ENCODE measurements at places on chromosomes 16 and 17.
A peak's percentile ranks its signal among the peaks of the same experiment; 100 is the strongest.

- DNase-seq: no peak
These were observed 3.4 kb upstream of the BPTF start for GRCh38 chr17:67821871-67822367.

DNA sequence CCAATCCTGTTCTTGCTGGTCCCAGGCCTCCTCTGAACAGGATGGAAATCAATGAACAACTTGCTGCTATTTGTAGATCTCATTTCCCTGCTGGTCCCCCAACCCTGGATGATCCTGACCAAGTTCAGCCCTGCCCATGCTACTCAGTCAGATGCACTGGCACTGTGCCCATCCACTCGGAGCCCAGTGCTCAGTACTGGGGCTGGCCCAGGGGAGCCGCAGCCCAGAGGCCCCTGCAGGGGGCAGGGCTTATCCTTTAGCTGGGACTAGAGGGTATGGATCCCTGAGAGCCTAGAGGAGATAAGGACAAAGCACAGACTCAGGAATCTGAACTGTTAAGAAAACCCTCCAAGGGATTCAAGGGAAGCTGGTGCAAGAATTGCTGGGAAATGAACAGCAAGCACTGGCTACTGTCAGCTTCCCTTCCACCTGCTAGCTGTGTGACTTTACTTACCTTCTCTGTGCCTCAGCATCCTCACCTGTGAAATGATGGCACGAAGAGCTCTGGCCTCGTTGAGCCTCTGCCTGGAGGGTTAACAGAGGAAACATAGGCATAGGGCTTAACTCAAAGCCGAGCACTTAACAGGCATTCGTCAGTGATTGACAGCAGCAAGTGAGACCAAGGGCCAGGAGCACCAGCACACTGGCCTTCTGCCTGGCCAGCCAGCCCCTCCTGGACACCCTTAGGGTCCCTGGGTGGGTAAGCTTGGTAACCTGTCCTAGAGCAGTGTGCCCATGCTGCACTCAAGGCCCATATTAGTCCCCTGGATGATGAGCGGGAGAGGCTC, 29.8 kb upstream of the C1QL1 start:
- DNase-seq: no peak

DNA sequence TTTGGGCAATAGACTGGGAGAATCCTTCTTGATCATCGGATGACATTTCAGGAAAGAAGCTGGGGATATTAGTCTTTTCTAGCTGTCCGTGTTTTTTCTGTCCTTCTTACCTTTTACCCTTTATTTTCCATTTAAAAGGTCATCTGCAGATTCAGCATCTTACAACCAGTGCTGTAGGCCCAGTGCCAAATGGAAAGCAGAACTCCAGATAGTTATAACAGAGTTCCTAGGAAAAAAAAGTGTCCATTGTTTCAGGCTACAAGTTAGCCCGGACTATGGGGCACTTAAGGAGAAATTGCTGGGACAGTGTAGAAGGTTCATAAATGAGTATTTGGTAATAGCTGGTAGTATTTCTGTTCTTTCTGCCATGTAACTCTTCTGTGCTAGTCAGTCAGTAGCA, 28.4 kb downstream of the LDHD start:
- no peak for DNase-seq

GRCh38 chr17:59038734-59039133, 67.9 kb downstream of the TRIM37 start:
- no peak for DNase-seq

- peak; percentile 15 for DNase-seq
These were observed 103.1 kb downstream of the RPTOR start for GRCh38 chr17:80647746-80648145.

Measured in AG09319 (cell line).